ENCODE measurements at places on chromosomes 7 and 10.

DNA sequence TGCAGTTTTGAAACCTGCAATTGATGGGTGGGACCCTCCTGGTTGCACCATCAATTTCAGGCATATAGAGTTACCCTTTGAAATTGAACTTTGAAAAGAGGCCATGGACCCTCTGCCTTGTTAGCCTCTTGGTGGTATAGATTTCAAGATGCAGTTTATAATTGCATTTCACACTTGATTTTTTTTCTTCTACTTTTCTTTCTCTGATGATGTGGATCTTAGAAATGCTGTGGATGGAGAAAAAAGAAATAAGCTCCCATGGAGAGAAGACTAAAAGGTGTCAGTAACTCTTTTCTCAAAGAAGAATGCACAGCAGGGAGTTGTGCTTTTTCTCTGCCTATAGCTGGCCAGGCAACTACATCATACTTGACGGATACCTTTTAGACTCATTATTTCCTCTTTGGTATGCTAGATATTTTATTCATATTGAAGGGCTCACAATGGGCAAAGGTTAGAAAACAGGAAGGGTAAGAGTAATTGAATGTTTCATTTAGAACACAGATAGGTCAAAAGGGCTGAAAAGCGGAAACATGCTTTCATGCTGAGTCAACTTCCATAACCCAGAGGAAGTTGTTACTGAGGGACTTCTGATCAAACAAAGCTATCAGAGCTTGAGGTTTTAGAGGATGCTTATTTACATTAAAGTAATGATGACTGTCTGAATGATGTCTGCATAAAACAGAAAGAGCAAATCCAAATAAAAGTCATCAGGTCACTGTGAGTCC lies 773.2 kb upstream of the LRRN3 start:
- no peak for DNase-seq

DNA sequence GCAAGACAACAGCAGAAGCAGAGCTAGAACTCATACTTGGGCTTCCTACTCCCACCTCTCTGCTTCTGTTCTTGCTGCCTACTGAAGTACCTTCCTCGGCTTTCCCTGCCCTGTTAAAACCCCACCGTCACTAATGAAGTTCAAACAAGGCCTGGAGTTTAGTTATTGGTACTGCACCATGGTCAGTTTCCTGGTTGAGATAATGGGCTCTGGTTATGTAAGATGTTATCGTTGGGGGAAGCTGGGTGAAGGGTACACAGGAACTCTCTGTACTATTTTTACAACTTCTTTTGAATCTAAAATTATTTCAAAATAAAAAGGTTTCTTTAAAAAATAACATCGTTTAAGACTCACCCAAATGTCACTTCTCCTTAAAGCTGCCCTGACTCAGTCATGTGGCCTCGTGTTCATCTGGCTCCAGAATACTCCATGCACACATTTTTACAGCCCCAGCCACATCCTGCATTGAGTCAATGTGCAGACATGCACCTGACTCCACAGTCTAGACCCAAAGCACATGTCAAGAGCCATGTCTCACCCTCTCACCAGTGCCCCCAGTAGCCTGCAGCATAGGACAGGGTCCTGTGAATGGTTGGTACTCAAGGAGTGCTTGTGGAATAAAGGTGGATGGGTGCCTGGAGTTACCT lies 36.9 kb upstream of the AQP1 start:
- no peak for DNase-seq

DNA sequence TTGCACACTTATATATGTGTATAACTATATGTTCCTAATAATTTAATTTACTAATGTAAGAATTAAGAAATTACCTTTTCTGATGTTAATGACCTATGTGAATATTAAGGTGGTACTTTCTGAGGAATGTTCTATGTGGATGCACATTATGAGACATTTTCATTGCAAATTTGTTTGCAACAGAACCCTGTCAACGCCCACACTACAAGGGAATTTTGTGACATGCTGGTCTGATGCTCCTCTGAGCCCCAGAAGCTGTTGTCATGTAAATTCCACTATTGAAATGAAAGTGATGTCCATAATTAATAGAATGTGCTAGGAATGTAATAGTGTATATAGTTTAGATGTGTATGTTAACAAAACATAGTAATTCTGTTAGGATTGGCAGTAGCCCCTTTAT lies 4.5 kb downstream of the GRM3 start:
- DNase-seq = no peak

DNA sequence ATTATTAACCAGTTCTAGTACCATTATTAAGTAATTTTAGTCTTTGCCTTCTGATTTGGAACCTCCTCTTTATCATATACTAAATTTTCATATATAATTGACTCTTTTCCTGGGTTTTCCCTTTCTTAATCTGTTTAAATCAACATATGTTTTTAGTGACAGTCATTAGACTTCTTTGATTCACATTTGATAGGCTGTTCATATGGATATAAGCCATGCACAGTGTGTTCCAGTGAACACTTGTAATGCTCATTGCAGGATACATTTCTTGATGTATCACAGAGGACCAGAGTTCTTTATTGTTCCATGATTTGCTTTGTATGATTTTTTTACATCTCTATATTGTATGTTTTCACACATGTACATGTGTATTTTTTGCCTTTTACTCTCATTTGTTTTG lies 114.0 kb downstream of the MLLT10 start:
- DNase-seq = no peak

DNA sequence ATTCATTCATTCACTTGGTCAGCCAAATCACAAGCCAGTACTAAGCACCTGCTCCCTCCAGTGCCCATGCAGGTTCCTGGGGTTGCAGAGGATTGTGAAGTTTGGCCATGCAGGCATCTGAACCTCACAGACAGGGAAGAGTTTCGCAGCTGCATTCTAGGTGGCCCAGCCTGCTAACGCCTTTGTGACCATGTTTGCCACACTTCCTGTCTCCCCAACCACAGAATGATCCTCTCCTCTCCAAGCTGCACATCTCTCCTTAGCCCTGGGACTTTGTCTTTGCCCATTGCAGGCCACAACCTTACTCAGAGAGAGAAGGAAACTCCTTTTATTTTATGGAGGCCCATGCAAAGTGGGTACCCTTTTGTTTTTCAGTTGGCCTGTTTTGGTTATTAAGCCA lies 31.8 kb downstream of the EPDR1 start:
- no peak for DNase-seq

DNA sequence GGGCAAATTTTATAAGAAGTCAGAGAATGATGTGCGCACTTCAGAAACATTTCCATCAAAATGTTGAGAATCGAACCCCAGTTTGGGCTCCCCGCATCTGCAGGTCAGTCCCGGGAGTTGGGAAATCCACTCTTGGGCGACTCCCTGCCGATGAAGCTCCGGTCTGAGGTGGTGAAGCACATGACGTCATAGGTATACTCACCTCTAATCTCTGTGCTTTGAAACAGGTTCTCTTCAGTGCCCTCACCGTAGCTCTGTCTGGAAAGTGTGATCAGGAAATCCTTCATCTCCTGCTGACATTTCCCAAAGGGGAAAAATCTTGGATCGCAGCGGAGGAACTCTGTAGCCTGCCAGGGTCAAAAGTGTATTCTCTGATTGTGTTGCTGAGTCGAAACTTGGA lies 138.5 kb downstream of the ABCA13 start:
- DNase-seq = no peak

- DNase-seq = no peak
Observed at GRCh38 chr10:124642088-124642710, 102.0 kb downstream of the FAM53B start.

DNA sequence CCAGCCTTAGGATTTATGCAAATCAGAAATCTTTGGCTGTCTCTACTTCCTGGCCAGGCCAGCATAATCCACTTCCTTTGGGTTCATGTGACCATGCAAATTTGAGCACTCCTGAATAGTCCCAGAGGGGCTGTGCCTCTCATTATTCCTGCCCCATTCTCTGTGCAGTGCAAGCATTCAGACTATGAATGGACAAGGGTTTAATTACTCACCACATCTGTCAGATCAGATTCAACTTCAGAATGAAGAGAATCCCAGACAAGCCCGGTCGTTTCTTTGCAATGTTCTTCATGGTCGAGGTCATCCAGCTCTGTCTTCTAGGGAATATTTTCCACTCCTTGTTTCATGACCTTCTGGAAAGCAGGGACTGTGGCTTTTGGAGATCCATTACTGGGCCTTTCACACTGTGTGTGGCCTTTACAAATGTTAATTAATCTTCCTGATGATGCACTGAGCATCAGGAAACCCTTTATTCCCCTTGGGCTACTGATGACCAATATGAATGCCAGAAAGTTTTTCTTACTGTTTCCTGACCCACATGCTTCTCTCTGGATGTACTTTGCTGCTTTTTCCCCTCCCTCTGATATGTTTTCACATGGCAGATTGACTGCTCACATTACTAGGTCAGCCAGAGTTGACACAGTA lies 217.6 kb upstream of the TCF7L2 start:
- DNase-seq = no peak

- DNase-seq = no peak
Observed at GRCh38 chr10:24269476-24269875, 60.5 kb downstream of the KIAA1217 start.

GRCh38 chr10:9560976-9561375 lies 1456.7 kb upstream of the CELF2 start:
- no peak for DNase-seq

DNA sequence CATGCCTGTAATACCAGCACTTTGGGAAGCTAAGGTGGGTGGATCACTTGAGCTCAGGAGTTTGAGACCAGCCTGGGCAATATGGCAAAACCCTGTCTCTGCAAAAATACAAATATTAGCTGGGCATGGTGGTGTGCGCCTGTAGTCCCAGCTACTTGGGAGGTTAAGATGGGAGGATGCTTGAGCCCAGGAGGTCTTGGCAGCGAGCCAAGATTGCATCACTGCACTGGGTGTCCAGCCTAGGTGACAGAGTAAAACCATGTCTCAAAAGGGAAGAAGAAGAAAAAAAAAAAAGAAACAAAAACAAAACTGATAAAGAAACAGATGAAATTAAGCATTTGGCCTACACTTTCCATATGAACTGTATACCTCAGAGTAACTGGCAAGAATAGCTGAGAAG lies 319.2 kb downstream of the PARD3 start:
- DNase-seq = no peak

DNA sequence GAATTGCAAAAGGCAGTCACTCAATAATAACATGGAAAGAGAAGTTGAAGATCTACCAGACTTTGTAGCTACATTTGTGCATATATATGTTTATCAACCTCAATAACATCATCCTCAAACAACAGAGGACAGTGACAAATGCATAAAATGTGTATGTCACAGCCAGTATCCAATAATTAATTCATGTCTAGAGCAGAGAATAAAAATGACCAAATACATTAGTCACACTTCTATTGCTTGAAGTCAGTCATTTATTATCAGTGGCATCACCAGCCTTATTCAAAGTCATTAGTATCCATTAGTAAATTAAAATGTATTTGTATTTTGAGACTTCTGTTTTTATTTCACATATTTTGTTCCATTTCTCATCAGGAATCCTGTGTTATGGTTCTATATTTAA lies 852.8 kb downstream of the XPNPEP1 start:
- DNase-seq = no peak

DNA sequence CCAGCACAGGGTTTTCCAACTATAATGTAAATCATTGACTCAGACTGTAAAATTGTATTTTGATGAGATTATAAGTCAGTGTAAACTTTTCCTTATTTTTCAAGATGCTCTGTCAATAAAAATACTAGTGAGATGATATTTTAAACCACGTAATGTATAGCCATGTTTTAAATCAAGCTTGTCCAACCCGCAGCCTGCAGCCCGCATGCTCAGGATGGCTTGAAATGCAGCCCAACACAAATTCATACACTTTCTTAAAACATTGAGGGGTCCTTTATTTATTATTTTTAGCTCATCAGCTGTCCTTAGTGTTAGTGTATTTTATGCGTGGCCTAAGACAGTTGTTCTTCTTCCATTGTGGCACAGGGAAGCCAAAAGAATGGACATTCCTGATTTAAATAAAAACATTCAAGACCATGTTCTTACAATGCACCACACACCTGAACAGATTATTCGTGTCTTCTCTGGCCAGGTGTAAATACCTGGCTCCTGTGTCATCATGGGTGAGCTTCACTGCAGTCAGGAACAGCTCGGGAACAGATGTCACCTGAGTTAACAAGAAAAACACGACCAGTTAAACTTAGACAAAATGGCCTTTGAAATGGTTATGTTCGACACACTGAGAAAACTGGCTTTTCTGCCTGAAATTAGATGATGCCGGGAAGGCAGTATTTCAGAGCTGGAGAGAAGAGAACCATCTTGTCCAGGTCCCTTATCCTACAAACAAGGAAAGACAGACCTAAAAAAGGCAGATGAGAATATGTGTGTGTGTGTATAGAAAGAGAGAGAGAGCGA lies 5.9 kb downstream of the PITRM1 start:
- no peak for DNase-seq

- no peak for DNase-seq
Observed at GRCh38 chr7:75983471-75984129, 10.8 kb downstream of the TMEM120A start.
